ENCODE measurements at places on chromosomes 6 and 20.

- DNase-seq: no peak
Measured at GRCh38 chr6:137307163-137307854, 88.1 kb upstream of the IFNGR1 start.

DNA sequence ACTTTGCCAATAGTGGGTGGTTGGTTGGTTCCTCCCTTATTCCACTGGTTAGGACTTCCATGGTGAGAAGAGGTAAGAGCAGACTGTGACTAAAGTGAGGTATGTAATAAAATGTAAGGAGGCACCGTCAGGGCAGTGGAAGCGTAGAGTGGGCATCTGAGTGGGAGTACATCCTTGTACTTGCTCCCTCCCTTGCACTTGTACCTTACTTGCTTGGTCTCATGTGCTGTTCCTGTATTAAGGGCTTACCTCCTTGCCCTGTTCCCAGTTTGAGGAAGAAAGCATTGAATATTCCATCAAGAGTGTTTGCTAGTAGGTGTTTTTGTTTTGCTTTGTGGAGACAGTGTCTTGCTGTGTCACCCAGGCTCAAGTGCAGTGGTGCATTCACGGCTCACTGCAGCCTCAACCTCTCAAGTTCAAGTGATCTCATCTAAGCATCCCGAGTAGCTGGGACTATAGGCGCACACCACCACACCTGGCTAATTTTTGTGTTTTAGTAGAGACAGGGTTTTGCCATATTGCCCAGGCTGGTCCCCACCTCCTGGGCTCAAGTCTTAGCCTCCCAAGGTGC lies 25.5 kb downstream of the AMD1 start:
- DNase-seq: no peak

DNA sequence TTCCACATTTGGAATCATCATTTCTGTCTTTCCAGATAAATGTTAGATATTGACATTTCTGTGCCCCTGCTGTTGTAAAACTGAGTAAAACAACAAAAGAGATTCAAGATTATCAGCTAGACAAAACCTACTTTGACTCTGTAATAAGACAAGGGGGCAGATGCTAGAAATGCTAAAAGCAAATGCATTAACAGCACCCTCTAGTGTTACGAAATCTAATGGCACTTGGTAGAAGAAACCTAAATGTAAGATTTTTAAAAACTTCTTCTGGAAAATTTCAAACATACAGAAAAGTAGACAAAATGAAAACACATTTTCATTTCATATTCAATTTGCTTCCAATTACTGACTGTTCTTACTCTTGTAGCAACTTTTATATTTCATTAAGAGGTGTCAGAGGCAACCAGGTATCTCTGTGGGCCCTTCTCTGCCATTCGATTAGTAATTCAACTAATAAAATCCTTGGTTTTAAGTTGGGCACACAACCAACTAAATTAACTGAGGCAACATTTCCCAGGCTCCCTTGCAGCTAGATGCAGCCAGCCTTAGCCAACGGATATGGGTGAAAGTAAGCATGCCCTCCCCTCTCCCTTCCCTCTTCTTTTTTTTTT lies 45.0 kb downstream of the SLC23A2 start:
- DNase-seq: peak; percentile 49

DNA sequence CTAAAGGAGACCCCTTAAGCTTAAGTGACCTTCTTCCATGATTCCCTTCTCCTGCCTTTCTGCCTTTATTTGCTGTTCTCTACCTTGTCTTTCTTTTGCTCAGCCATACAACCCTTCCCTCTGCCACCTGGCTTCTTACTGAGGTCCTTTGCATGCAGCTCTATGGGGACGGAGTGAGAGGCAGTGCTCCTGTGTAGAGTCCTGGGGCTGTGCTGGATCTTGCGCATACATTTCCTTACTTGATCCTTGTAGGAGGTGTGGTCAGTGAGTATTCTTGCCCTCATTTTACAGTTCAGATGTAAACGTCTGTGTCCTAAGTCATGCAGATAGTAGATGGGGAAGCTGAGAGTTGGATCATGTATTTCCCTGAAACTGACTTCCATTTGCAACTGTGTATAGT lies 5.7 kb downstream of the SASH1 start:
- no peak for DNase-seq

DNA sequence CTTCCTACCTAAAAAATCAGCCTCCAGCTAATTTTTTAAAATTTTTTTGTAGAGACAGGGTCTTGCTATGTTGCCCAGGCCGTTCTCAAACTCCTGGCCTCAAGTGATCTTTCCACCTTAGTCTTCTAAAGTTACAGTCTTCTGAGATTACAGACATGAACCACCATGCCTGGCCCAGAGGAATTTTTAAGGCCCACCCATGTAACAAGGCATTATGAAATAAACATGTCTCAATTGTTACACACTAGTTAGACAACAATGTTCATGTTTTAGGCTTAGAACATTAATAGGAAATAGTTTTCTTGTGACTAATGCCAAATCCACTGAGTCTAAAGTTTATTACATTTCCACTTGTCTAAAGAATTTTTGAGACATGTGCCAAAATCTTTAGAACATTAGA lies 221.2 kb downstream of the LAMA2 start:
- no peak for DNase-seq

DNA sequence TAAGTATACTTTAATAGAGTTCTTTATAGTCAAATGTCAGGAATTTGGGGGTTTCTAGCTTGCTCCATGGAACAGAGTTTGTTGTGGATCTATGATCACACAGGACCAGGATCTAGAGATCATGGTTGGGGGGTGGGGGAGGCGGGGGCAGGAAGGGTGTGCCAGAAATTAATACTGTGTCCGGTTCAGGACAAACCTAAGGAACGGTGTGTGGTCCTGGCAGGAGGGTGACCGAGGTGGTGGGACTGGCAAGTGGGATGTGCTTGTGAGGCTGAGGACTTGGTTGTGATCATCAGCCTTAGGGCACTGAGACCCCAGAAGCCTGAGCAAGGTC lies 27.9 kb downstream of the GSTA3 start:
- DNase-seq: no peak

DNA sequence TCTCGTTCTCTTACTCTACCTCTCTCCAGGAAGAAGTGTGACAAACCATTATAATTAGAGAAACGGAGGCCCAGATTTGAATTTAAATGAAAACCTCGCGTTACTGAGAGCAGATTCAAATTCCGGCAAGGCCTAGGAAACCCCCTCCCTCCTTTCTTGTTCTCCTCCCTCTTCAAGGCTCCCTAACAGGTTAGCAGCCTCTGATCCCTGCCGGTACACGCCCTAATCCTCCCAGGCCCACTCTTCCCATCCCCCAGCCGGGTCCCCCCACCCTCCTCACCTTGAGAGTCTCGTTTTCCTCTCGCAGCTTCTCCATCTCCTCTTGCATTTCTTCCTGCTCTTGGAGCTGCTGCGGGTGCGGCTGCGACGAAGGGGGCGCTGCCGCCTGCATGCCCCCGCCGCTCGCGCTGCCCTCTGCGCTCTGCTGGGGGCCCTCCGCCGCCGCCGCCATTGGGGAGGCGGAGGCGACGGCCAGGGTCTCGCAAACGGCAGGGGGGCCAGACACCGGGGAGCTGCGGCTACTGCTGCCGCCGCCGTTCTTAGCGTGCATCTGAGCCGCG lies 3.8 kb downstream of the MTCL3 start:
- no peak for DNase-seq

- DNase-seq: no peak
Measured at GRCh38 chr6:85252085-85252484, 197.8 kb upstream of the NT5E start.

- peak; percentile 5 for DNase-seq
Measured at GRCh38 chr20:19284400-19285178, 72.1 kb downstream of the SLC24A3 start.

DNA sequence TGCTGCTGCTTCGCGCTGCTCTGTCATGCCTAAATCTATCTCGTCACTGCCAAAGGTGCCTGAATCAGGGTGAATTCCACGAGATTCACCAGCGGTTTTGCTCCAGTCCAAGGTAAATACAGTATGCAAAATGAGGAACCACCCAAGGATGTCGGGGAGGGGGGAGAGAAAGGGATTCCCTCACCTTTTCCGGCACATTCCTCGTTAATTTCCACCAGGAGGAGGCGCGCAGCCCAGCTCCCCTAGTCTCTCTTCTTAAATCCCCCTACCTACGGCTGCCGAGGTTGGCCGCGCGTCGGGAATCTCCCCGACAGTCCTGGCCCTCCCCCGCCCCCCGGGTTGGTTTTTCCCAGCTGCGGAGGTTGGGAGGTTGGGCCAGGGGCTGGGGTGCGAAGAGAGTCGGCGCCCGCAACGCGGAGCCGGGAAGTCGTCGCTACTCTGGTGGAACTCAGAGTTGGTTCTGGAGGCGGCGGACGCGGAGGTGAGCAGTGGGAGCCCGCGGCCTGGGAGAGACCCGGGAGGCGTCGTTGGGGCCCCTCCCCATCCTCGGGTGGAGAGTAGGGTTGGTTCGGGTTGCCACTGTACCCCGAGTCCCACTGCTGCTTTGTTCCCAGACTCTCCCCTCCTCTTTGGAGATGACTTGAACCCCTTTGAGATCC lies at the start of gene TPBG:
Gene TPBG (plus strand): TSS at position 390 of the 659 bp plus-strand sequence. CDS start 1,145 bp downstream, outside the sequence.
- peak; percentile 59 for DNase-seq

DNA sequence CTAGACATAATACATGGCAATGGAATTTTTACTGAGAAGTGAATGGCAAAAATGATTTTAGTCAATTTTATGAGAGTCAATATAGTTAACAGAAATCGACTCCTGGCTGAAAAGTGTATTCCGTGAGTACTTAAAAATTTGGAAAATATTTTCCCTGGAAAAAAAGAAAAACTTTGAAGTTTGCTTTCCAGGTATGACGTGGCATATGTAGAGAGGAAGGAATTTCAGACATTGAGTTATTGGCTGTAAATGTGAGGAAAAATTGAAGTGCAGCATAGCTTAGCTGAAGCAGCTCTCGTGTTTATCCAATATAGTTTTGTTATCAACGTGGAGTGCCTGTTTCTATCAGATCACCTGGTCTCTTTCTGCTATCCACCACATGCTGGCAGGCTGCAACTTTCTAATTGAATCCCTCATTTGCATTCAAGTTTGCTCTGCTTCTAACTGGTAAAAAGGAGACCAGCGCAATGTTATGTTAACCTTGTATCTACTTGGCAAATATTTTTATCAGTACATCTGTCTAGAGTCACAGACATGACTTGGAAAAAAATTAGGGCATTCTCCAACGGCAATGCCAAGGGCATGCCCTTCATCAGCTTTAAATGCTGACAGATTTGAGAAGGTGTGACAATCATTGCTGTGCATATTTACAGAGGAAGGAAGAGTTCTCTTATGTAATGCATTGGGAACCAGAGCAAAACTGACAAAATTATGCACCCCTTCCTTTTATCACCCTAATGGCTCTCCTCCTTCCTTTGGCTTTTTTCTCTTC lies 1102.8 kb upstream of the FLRT3 start:
- no peak for DNase-seq

GRCh38 chr6:53673162-53673727 lies 7.7 kb upstream of the KLHL31 start:
- DNase-seq: no peak

GRCh38 chr6:109512271-109512817 lies 29.3 kb upstream of the ZBTB24 start:
- no peak for DNase-seq

GRCh38 chr6:25369036-25369432 lies 89.9 kb downstream of the CARMIL1 start:
- no peak for DNase-seq

GRCh38 chr20:25020901-25021301 lies 28.4 kb upstream of the APMAP start:
- DNase-seq: no peak

GRCh38 chr6:15305909-15306308 lies 60.0 kb downstream of the JARID2 start:
- no peak for DNase-seq

GRCh38 chr6:139680819-139681218 lies 306.4 kb upstream of the CITED2 start:
- no peak for DNase-seq

GRCh38 chr20:57851796-57852195 lies 142.0 kb upstream of the PMEPA1 start:
- no peak for DNase-seq

GRCh38 chr6:150334790-150335783 lies 33.7 kb upstream of the IYD start:
- peak; percentile 48 for DNase-seq

DNA sequence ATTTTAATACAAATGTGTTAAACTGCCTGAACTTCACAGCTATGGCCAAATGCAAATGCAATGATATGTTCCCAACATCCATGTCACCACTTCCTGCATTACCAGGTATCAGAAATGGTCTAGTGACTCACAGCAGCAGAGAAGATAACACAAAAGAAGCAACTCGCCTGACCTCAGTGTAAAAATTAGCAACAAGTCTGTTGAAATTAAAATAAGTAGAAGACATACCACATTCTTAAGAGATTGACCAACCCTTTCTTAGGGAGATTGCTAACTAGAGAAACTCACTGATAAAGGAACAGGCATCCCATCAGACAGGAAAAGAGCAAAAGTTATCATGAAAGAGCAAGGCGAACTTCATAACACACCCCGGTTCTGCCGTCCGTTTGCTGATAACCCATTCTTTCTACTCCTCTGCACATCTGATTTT lies 45.1 kb downstream of the RNASET2 start:
- DNase-seq: no peak

GRCh38 chr6:101666256-101666655 lies 272.7 kb downstream of the GRIK2 start:
- DNase-seq: no peak

- peak; percentile 87 for DNase-seq
Measured at GRCh38 chr6:169800668-169801395, 49.4 kb downstream of the ERMARD start.

DNA sequence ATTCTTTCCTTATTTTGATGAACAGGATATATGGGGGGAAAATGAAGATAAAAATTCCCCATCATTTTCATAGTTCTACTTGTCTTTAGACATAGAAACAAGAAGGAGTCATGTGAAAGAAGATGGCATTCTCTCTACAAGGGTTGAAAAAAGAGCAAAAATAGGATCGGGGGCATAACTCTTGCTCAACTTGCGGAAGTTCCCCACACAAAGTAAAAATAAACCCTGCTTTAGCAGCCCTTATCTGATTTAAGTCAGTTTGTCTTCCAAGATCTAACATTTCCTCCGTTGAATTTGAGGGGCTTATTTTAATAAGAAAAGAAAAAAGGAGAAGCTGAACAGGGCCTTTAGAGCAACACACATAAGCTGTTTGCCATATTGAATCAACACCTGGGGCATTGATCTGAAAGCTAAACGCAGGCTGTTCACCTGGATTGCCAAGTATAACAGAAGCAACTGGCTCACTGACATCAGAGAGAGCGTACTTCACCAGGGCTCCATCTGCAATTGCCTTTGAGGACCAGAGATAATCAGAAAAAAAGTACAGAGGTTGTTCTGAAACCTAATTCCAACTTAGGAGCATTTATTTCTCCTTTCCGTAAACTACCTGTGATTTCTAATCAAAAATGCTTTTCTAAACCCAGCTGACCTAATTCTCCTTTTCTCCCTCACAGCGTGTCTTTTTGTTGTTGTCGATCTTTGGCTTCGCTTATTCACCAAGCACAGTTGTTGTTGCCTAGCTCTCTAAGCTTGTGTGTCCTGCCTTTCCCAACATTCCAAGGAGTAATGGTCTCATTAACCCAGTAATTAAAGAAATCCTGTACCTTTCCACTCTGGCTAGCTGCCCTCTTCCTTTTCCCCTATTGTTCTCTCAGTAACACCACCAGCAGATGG lies 568.0 kb downstream of the KIF16B start:
- no peak for DNase-seq

GRCh38 chr6:35213824-35214756 lies at the start of gene SCUBE3:
SCUBE3 (plus strand) TSS chr6:35213956; CDS start chr6:35214419, 463 bp downstream.
- DNase-seq: no peak
